ENCODE measurements at places on chromosomes 3 and 15.

DNA sequence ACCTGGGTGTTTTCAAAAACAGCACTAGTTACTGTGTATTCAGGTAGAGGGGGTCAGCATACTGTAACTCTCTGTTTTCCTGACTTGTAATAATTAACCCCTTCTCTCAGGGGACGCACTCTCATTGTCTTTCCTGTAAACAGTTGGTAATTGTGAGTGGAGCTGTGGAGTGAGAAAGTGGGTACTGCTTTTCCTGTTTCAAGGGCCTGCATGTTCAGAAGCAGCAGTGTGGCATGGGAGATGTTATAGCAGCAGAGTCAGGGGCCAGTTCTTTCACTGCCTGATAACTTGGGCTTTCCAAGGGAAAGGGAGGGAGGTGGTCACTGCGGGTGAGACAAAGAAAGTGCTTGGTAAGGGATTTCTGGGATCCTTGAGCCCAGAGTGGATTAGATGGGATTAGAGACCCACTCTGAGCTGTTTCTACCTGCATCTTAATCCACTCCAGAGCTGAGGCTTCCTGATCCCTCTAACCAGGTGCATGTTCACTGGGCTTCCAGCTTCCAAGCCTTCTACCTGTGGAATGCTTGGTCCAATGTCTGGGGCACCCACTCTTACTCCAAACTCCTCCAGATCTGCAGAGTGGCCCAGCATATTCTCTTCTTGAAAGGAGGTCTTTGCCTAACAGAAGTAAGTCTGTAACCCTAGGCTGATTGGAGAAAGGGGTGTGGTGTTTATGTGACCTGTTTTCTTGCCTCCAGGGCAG, 105.2 kb downstream of the RPLP1 start:
- DNase-seq, result no peak

DNA sequence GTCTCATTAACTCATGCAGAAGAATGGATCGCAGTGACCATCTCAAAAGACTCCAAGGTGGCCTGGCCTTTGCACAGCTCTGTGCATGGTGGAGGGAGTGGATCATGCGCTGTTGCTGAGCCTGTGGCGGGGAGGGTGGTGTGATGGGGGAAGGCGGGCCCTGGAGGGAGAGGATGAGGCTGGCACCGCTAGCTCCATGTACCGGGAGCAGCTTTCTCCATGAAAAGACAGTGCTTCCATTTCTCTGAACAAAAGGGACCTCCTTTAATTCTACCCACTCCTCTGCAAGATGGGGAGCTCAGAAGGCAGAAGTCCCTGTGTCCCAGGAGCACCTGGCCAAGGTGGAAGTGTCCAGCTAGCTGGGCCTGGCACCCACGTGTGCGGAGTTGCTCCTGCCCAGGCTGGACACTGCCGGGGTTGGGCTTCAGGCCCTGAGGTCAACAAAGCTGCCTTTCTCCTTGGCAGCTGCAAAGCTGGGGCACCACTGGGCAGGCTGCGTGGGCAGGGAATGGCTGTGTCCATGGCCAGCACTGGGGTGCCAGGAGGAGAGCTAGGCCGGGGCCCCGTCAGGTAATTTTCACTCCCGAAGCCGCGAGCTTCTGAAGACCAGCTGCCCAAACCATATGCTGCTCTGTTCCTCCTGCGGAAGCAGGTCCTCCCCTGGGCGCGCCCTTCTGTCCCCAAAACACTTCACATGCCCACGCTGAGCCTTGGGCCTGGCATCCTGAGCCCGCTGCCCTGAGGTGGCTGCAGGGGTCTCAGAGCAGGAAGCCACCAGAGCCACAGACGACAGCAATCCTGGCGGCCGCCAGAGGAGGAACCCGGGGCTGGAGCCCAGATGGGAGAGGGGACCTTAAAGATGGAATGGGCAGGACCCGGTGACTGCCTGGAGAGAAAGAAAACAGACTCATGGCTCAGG, 6.4 kb downstream of the MAP6D1 start:
- DNase-seq, result no peak

DNA sequence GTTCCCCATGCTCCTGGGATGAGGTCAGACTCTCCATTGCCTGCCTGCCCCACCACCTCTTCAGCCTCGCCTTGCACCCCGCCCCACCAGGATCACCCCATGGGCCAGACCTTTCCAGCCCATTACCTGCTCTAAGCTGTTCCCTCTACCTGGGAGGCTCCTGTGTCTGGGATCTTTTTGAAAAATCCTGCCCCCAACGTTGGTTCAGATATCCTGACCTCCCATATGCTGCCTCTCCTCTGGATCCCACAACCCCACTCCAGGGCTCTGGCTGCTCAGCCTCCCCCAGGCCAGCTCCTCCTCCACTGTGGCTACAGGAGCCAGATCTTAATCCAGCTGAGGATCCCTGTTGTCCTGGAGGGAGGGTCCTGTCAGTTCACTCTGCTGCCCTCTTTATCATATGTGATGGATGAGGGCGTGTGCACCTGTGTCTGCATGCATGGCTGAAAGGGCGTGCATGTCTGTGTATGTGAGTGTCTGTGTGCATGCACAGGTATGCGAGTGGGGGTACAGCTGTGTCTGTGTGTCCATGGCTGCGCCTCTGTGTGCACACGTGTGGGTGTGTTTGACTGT, 21.7 kb upstream of the ALAS1 start:
- no peak for DNase-seq

GRCh38 chr15:79431636-79432344, at the start of gene MINAR1:
Gene MINAR1, plus strand, starts transcription at chr15:79432336. Its CDS starts 23,812 bp downstream, at chr15:79456148.
- DNase-seq, result no peak

- DNase-seq, result no peak
These were observed 79.9 kb upstream of the PRR23E start for GRCh38 chr3:127112796-127113570.

DNA sequence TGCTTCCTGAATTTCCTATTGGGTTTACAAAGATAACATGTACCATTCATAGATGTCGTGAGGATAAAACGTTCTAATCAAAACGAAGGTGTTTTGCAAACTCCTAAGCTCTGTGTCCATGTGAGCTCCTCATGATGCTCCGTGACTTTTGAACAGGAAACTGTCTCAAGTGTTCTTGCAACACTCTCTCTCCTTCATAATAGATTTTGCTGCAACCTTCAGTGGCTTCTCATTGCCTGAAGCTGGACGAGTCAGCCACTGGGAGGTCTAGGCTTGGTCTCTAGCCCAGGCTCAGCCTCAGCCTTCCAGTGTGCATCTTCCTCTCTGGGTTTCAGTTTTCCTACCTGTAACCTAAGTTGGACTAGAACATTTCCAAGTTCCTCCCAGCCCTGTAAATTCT, 18.7 kb upstream of the BCL2A1 start:
- DNase-seq, result no peak

- DNase-seq, result no peak
These were observed 6.6 kb downstream of the GPX1 start for GRCh38 chr3:49351521-49352011.

GRCh38 chr3:5464649-5465048, 277.1 kb downstream of the EDEM1 start:
- no peak for DNase-seq

DNA sequence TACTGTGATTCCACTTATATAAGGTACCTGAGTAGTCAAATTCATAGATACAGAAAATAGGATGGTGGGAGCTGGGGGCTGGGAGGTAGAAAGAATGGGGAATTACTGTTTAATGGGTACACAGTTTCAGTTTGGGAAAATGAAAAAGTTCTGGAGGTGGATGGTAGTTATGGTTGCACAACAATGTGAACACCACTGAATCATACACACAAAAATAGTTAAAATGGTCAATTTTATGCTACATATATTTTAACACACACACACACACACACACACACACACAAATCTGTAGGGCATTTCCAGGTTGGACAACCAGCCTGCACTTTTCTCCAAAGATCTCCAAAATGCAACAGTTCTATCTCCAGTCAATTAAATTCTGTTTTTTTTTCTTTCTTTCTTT, 1.4 kb downstream of the CCDC32 start:
- no peak for DNase-seq

DNA sequence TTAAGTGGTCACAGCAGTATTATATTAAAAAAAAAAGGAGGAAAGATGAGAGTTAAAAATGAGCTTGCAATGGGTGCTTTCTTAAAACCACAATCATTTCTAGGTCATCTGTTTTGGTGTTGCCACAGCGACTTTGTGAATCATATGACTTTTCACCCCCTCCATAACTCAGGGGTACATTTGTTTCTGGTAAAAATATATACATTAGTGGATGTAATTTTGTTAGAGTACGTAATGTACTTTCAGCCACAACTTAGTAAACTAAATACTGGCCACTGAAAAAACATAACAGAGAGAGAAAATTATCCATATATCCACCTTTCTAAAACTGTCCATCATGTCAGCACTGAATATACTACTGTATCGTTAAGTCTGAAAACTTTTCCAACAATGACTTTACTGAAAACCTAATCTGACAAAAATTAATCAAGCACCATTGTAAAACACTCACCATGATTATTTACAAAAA, 3.4 kb downstream of the ANKRD28 start:
- no peak for DNase-seq

GRCh38 chr3:57446318-57446841, 97.8 kb downstream of the DNAH12 start:
- DNase-seq, result no peak

DNA sequence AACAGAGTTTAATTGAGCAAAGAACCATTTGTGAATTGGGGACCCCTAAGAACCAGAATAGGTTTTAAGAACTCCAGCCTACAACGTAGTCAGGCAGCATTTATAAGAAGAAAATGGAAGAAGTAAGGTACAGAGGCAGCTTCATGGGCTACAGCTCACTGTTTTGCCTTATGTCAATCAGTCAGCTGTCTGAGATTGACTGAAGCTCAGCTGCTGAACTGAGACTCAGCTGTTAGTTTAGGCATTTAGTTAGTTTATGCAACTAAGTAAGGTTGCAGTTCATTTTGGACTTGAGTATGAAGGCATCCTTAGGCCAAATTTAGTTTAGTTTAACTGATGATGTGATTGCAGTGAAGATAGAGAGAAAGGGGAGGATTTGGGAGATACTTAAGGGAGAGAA, 34.1 kb upstream of the RASA2 start:
- DNase-seq, result no peak

DNA sequence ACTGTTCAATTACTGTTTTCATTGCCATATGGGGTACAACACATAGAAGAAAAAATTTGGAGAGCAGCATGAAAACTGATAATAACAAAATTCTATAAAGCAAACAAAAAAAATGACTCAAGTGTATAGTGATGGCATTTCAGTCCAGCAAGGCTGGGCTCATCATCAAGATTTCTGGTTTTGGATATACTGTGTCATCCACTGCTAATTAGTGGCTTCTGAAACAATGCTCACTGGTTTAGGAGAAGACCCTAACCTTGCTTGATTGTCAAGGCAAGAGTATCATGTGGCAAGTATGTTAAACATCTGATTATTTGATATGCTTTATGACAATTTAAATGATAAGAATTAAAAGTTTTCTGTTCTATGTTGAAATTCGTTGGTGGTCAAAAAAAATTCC, 96.9 kb downstream of the RFX7 start:
- no peak for DNase-seq

- no peak for DNase-seq
These were observed 25.6 kb downstream of the KCNH8 start for GRCh38 chr3:19173945-19174344.

- DNase-seq, result no peak
These were observed 137.9 kb downstream of the UACA start for GRCh38 chr15:70625438-70625837.

GRCh38 chr3:67325231-67325630, 327.1 kb downstream of the KBTBD8 start:
- DNase-seq, result no peak

GRCh38 chr3:190865828-190866227, 3.3 kb upstream of the GMNC start:
- no peak for DNase-seq

- no peak for DNase-seq
These were observed 9.7 kb downstream of the RHCG start for GRCh38 chr15:89486726-89487050.

DNA sequence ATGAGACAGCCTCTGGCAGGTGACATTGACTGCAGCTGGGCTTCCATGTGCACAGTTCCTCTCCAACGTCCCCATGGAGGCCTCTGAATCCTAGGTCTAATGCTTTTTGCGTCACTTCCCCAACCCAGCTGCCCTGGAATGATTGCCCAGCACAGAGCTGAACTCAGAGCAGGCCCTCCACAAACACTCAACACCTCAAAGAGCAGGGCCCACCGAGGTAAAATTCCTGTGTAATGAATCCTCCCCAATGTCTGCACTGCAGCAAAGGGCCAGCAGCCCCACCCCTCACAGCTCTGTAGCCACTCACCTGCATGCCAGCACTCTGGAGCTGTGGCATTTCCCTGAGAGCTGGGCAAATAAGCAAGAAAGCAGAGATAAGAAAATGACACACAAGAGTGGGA, 42.6 kb upstream of the DUSP7 start:
- no peak for DNase-seq

- DNase-seq, result no peak
These were observed 9.4 kb upstream of the PCSK6 start for GRCh38 chr15:101498717-101499480.

DNA sequence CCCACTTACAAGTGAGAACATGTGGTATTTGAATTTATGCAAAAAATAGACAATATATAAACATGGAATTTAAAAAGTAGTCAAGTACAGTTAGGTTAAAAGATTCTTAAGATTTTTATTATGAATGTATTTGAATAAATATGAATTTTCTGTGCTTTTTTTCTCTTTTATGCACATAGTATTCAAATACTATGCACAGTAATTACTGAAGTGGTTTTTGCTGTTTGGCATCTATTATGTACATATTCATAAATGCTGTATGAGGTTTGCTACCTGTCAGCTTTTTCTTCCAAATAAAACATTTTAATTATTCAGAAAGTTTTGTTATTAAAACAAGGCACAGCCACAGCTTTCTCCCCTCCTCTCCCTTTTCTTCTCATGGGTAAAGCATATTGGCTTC, 1272.7 kb downstream of the NSUN3 start:
- no peak for DNase-seq

GRCh38 chr3:139677388-139678155, at the start of gene NMNAT3:
Gene NMNAT3, minus strand, starts transcription at chr3:139677972. Its CDS starts 50,248 bp downstream, at chr3:139627724.
- DNase-seq, result peak; percentile 93

DNA sequence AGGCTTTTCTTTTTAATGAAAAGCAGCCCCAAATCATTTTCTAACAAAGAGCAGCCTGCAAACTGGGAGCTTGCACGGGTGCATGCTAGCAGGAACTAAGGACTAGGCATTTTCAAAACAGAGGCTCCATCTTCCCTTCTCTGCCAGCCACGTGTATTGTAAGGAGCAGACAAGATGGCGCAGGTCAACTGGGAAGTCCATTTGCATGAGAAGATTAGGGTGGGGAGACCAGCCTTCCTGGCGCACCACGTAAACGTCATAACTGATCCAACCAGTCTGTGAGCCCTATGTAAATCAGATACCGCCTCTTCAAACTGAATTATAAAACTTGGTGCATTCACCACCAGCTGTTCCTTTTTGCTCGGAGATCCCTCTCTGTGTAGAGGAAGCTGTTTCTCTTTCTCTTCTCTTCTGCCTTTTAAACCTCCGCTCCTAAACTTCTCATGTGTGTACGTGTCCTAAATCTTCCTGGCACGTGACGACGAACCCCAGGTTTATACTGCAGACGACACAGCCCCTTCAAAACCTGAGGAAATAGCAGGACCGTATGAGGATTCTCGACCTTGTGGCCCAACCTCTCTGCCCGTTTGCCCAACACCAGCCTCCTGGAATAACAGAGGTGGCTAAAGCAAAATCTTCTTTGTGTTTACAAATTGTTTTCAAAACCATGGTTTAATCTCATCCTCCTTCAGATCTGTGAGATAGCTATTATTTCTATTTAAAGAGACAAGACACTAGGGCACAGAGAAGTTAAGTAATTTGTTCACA, 26.4 kb upstream of the SLC30A4 start:
- no peak for DNase-seq
